ENCODE measurements at places on chromosomes 4 and X.
A peak's percentile ranks its signal among the peaks of the same experiment; 100 is the strongest.

DNA sequence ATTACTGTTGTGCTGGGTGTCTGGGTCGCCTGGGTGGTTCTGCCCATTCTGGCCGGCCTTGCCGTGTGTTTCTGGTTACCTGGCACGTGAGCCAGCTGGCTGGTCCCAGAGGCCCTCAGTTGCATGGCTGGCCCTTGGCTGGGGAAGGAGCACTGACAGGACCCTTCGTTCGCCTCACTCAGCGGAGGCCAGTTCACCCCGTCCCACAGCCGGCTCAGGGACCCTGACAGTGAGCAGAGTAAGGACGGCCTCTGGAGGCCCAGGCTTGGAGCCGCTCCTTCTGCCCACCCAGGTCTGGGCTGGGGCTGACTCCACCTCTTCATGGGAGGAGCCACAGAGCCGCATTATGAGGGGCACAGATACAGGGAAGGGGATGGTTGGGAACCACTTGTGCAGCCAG lies 20.3 kb upstream of the HGFAC start:
- no peak for DNase-seq

GRCh38 chr4:95672811-95673210 lies 124.0 kb upstream of the UNC5C start:
- DNase-seq, result no peak

- no peak for DNase-seq
Measured at GRCh38 chr4:7198440-7199128, 6.2 kb downstream of the SORCS2 start.

DNA sequence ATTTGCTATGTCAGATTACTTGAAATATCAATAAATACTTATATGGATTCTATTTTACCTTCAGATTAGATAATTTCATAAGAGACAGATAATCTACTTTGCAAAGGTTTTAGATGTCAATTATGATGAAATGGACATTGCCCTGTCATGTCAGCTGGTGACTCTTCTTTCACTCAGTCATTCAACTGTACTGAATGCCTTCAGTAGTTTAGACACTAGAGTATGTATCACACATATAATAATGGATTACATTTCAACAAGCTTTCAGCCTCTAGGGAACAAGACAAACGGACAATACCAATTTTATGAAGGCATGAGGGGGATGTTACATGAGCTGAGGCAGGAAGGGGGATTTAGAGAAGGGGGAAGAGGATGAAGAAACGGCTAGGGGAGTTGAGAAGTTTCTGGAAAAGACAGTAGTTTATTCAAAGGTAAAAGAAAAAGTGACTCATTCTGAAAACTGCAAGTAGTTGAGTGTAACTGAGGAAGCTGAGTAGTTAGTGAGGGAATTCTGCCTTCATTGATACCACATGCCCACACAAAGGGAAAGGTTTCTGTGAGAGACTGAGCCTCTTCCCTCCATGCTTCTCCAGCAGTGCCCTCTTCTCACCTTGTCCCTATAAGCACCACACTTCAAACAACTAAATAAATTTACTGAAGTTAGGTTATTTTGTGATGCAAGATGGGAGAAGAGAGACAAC lies 25.7 kb downstream of the SLC9B2 start:
- no peak for DNase-seq

- no peak for DNase-seq
Measured at GRCh38 chrX:69032601-69033000, 132.7 kb downstream of the PJA1 start.

DNA sequence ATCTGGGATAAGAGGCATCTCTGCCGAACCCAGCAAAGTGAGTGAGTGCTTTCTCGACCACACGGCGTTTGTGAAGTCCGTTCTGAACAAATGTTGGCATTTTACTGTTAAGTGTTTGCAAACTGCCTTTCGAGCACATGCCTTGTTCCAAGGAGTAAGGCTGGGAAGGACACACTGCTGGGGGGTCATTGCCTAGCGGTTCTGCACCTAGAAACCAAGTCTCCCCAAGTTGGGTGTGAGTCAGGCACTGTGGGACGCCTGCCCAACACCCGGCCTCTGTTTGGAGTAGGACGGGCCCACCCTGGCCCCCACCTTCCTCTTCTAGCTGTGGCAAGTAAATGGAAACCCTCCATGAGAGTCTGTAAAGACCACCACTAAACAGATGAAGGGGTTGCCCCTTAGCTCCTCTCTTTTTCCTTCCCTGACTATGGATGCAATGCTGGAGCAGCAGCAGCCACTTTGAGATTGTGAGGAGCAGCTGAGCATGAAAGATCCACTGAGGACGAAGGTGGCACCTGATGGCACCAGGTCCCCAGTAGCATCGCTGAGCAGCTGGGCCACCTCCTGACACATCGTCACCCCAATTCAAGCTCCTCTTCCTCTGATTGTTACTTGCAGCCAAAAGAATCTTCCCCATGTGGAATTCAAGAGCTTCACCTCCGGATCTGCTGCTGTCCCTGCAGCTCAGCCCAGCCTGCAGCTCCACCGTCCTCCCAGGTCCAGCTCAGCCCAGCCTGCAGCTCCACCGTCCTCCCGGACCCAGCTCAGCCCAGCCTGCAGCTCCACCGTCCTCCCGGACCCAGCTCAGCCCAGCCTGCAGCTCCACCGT lies 6.3 kb downstream of the CPLX1 start:
- DNase-seq, result no peak

- DNase-seq, result no peak
Measured at GRCh38 chr4:47075262-47075661, 43.9 kb downstream of the GABRB1 start.

DNA sequence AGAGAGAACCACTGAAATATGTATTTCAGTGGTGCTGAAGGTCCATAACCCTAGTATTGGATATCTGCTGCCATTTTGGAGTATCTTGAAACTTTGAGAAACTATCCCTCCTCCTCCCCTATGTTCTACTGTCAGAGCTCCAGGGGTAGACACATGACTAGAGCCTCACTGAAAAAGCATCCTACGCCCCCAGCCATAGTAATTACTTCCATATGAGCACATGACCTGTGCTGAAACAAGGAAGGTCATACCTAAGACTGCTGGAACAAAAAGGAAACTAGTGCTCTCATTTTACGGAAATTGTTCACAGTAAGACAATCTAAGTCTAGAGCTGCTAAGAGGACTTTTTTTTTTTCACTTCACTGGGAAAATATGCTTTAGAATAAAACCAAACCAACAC lies 42.0 kb upstream of the MAPK10 start:
- DNase-seq, result no peak

- DNase-seq, result no peak
Measured at GRCh38 chr4:40845154-40845835, 95.5 kb downstream of the NSUN7 start.

DNA sequence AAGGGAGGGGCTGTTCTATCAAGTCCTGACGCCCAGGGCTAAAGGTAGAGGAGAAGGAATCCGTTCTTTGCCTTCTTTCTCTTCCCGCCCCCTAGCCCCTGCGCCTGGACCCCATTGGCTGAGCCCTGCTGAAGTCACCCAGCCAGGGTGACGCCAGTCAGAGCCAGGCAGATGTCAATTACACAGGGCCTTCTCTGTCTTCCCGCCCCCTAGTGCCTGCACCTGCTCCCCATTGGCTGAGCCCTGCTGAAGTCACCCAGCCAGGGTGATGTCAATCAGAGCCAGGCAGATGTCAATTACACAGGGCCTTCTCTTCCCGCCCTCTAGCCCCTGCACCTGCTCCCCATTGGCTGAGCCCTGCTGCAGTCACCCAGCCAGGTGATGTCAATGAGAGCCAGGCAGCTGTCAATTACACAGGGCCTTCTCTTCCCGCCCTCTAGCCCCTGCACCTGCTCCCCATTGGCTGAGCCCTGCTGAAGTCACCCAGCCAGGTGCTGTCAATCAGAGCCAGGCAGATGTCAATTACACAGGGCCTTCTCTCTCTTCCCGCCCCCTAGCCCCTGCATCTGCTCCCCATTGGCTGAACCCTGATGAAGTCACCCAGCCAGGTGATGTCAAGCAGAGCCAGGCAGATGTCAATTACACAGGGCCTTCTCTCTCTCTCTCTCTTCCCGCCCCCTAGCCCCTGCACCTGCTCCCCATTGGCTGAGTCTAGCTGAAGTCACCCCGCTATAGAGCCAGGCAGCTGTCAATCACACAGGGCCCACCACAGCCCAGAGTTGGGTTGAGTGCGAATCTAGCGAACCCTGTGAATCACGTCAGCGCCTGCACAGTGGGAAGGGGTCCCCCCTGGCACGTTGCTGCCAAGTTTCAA lies 46.4 kb downstream of the ASMT start:
- DNase-seq, result peak; percentile 80

GRCh38 chrX:12956704-12957534 lies 18.0 kb upstream of the TMSB4X start:
- no peak for DNase-seq

GRCh38 chr4:169282429-169283113 lies 11.8 kb upstream of the SH3RF1 start:
- DNase-seq, result no peak

- DNase-seq, result no peak
Measured at GRCh38 chrX:10052906-10053625, 85.9 kb downstream of the CLDN34 start.

DNA sequence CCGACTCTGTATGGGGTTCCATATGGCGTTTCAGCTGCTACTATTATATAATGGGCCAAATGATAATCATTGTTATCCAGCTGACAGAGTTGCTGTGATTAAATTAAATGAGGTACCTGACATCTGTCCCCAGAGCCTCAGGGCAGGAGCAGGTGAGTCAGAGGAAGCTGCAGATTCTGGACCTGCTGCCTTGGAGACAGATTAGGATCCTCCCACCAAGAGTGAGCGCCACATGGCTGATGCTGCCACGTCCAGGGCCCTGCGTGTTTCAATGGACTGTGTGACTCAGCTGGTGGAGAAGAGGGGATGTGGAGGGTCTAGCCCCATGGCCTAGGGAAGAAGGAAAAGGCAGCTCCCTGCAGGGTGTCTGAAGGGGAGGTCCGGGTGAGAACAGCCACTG lies 28.3 kb upstream of the UXT start:
- no peak for DNase-seq

GRCh38 chr4:90078440-90078839 lies 48.8 kb upstream of the CCSER1 start:
- no peak for DNase-seq

DNA sequence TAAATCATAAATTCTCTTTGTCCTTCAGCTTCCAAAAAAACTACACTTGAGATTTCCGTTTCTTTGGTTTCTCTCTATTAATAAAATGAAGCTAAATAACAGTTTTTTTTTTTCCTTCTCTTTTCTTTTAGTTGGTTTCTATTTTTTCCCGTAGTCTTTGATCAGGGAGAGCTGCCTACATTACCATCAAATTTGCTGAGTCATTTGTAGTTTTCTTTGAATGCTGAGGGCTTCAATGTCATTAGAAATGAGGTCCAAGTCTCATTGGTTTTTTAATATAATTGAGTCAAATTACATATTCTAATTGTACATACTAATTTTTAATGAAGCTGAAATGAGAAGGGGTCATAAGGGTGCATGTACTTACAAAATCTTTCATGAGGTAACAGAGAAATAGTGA lies 550.2 kb downstream of the GBA3 start:
- DNase-seq, result no peak

DNA sequence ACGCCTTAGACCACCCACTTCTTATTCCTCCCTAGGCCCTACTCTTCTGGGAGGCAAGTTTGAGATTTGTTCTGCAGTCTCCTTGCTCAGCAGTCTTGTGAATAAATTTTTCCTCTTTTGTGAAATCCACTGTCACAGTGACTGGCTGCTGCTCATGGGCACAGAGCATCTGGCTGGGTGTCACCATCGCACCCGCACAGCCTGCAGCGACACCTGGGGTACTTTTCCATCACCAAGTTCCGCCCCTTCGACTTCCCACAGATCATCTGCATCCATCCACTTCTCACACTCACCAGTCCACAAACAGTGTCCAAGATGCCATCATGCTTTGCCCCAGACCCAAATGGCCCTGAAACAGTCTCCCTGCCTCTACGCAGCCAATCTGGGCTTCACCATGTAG lies 36.4 kb upstream of the AFAP1 start:
- no peak for DNase-seq

DNA sequence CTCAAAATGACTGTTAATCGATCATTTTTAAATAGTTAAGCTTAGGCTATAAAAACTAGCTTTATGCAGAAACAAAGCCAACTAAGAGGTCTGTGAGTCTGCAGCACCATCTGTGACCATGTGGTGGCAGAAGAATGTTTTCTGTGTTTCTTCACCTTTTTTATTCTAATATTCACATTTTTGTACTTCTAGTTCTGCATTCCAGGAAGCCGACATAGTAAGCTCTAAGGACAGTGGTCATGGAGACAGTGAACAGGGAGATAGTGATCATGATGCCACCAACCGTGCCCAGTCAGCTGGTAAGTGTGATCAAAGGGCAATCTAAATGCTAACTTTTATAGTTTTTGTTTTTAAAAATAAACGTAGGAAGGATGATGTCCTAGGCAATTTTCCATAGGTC lies 5.6 kb downstream of the PCDH10 start:
- no peak for DNase-seq

- no peak for DNase-seq
Measured at GRCh38 chrX:131703646-131704045, 159.8 kb downstream of the OR13H1 start.

- no peak for DNase-seq
Measured at GRCh38 chr4:9835430-9835829, 54.0 kb downstream of the DRD5 start.

DNA sequence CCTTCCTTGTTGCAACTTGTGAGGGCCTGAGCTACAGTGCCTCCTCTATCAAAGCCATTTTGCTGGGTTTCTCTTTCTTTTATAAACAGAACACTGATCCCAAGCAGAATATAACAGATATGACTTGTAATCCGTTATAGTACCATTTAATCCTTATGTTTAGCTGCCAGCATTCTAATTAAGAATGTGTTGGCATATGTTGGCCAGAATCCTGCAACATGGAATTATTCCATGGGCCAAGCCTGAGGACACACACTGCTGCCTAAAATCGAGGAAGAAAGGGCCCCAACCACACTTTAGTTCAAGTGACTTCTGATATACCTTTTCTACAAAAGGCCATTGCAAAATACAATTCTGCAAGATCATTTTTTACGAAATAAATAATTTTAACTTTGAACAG lies 28.0 kb downstream of the PALLD start:
- no peak for DNase-seq

GRCh38 chr4:144645631-144646522 lies at the start of gene HHIP:
HHIP (plus strand) TSS chr4:144646156; CDS start chr4:144646676, 520 bp downstream.
- no peak for DNase-seq

DNA sequence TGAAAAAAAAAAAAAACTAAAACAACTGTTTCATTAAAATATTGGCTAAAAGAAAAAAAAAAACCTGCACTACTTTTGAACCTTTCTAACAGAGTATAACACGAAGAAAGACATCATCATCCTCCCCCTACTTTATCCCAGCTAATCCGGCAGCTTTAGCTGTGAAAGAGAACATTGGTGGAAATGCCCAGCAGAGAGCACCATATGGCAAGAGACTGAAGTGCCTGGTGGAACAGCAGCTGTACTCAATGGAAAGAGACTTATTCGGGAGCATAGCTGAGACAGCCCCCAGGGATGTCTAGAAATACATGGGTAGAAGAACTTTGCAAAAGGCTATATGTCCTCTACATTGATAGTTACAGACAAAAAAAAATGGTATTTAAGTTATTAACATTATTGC lies 30.3 kb downstream of the STPG2 start:
- DNase-seq, result no peak

DNA sequence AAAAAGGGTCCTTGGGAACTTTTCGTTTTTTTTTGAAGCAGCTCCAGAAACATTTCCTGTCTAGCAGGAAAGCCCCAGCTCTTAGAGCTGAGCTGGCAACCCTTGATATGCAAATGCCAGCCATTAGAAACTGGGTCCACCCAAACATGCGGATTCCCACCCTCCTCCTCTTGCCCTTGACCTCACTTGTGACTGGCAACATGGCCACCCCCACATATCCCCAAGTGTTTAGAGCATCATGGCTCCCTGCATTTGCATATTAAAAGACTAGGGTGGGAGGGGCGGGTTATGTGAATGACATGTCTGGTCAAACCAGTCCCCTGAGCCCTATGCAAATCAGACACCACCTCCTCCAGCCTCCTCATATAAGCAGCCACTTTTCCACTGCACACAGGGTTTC lies 671.1 kb downstream of the FAT4 start:
- DNase-seq, result no peak

Measured in stimulated activated CD8-positive, alpha-beta memory T cell treated with anti-CD3 and anti-CD28 coated beads, Interleukin-4, amount 100 ng/mL, for 1 hour (primary cell).